ENCODE measurements at places on chromosomes 4 and X.

- no peaks in the 10 kb centered on the region for H3K36me3 ChIP-seq
- no peaks in the 10 kb centered on the region for H3K27me3 ChIP-seq
- H3K27ac ChIP-seq = no peak overlapping the region
- H3K4me1 ChIP-seq = no peaks in the 10 kb centered on the region
- DNase-seq = no peak
Measured at GRCh38 chrX:101081231-101081630, 2.6 kb downstream of the TMEM35A start.

- no peak overlapping the region for H3K27ac ChIP-seq
- DNase-seq = no peak
- no peaks in the 10 kb centered on the region for H3K36me3 ChIP-seq
- H3K4me3 ChIP-seq = no peak overlapping the region
- H3K4me1 ChIP-seq = no peaks in the 10 kb centered on the region
Measured at GRCh38 chr4:20065952-20066351, 185.8 kb upstream of the SLIT2 start.

GRCh38 chrX:69317721-69318120, 152.5 kb upstream of the PJA1 start:
- no peaks in the 10 kb centered on the region for H3K27me3 ChIP-seq
- no peaks in the 10 kb centered on the region for H3K36me3 ChIP-seq
- no peaks in the 10 kb centered on the region for H3K4me1 ChIP-seq
- DNase-seq = no peak

- H3K36me3 ChIP-seq = no peaks in the 10 kb centered on the region
- H3K4me3 ChIP-seq = no peak overlapping the region
- H3K27me3 ChIP-seq = no peaks in the 10 kb centered on the region
- H3K4me1 ChIP-seq = peaks cover 3% of the 10 kb centered on the region
- no peak for DNase-seq
Measured at GRCh38 chr4:93732509-93732908, 96.0 kb upstream of the ATOH1 start.

DNA sequence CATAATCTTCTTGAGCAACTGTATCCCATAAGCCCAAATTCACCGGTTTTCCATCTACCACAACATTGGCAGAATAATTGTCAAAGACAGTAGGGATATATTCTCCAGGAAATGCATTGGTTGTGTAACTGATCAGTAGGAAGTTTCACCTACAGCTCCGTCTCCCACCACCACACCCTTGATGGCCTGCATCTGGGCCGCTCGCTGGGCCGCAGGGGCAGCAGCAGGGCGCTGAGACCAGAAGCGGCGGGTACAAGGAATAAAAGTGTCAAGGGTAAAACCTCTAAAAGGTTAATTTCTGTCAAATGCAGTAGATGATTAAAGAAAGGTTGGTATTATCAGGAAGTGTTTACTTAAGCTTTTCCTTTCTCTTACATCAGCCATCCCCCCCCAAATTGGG, 167.6 kb upstream of the DKK2 start:
- no peak for DNase-seq
- H3K27me3 ChIP-seq = no peaks in the 10 kb centered on the region
- H3K4me3 ChIP-seq = no peak overlapping the region
- H3K4me1 ChIP-seq = no peaks in the 10 kb centered on the region
- no peaks in the 10 kb centered on the region for H3K36me3 ChIP-seq
